ENCODE measurements at places on chromosomes 3 and 15.

GRCh38 chr3:178283561-178283960, 252.7 kb upstream of the KCNMB2 start:
- no peak for DNase-seq

DNA sequence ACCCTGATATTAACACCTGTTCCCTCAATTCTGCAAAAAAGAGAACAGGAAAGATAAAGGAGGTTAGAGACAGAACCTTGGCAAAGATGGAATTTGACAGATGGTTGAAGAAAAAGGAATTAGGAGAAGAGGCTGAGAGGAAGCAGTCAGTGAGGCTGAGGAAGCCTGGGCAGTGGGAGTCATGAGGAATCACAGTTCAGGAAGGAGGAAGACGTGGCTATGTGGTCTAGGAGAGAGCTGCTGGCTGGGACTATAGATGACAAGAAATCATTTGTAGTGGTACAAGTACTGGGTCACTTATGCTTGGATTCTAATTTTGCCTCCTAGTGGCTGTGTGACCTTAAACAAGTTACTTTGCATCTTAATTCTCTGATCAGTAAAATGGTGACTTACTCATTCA, 49.0 kb downstream of the LARS2 start:
- no peak for DNase-seq

GRCh38 chr3:42123012-42123581, 31.9 kb downstream of the TRAK1 start:
- DNase-seq = no peak

DNA sequence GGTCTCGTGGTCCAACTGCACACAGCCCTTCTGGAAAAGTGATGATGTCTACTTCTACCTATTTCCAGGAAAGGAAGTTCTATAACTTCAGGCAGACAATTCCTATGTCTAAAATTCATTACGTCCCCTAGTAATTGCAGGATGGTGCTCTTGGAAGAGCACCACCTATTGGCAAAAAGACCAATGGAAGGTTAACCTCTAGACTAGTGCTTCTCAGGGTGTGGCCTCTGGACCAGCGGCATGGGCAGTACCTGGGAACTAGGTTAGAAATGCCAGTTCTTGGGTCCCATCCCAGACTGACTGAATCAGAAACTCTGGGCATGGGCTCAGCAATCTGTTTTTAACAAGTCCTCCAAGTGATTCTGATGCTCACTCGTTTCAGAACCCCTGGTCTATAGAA, 258.3 kb upstream of the ICE2 start:
- no peak for DNase-seq

GRCh38 chr3:31462050-31462569, 70.6 kb upstream of the STT3B start:
- DNase-seq = no peak

- no peak for DNase-seq
Measured at GRCh38 chr15:78977591-78978347, 32.9 kb upstream of the CTSH start.

DNA sequence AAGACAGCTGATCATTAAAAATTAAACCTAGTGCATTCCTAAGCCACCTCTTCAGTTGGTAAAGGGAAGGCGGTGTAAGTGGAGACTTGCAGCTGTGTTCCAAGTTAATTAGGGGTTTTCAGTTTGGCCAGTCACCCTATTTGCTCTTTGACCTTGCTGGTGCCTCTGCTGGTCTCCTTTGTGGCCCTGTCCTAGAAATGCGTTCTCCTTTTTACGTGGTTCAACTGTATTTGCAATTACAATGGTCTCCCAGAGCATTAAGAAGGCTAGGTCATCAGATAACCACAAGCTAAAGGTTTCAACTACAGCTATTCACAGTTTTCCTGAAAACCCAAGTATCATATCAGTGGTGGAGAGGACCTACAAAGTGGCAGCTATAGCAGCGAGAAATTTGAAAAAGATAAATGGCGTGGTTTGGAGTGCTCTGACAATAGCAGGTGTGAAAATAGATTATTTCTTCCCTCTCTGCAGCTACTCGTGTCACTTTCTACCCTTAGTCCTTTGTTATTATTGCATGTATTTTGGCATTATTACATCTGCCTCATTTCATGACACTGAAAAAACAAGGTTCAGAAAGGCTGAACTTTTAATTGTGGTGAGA, 203.5 kb upstream of the TBC1D5 start:
- no peak for DNase-seq

All from NCI-H510A treated with DMSO at 0.1 percent for 48 hours (cell line).